ENCODE measurements at places on chromosomes 13 and 19.

DNA sequence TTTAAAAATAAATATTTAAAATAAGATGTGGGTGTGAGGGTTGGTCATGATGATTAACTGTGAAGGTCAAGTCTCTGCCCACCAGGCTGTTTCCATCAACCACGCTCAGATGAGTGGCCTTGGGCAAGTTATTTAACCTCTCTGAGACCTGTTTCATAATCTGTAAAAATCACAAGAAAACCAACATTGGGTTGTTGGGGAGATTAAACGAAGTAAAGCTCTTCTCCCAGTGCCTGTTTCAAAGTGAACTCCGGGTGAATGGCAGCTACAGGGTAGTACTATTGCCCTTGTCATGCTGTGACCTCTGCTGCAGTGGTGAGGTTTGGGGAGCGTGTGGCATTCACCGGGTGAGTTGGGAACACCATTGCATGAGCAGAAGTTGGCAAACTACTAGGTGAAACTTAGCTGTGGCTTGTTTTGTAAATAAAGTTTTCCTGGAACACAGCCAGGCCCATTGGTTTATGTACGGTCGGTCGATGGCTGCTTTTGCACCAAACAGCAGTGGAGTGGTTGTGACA is 153.2 kb downstream of the USP12 start:
- no peak for DNase-seq

DNA sequence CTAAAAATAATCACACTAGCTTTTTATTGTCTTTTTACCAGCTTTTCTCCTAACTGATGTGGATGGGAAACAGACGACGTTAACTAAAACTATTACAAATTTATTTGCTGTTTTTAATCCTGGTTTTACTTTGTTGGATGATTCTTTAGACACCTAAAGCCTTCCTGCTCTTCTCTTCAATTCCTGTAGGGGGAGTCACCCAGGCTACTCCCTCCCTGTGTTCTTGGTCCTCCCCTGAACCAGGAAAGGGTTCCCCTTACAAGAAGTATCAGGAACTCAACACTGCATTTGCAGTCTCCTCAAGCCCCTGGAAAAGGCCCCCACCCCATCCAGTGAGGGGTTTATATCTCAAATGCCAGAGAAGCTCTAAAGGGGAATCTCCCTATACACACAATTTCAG is 206.1 kb downstream of the SUCLA2 start:
- DNase-seq = no peak

DNA sequence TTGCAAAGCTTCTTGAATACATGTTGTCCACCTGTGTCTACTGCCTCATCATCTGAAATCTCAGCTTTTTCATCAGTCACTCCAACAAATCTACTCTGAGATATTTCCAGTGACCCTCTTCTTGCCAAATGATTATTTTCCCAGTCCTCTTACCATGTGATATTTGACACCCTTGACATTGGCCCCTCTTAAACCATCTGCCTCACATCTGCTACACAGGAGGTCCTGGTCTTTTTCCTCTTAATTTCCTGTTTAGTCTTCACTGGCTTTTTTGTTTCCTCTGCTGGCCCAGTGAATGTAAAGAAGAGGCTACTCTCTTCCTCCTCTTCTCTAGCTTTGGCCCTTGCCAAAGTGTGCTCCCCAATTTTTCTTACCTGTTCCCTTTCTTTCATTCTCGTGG is 218.7 kb downstream of the DNAJC15 start:
- no peak for DNase-seq

DNA sequence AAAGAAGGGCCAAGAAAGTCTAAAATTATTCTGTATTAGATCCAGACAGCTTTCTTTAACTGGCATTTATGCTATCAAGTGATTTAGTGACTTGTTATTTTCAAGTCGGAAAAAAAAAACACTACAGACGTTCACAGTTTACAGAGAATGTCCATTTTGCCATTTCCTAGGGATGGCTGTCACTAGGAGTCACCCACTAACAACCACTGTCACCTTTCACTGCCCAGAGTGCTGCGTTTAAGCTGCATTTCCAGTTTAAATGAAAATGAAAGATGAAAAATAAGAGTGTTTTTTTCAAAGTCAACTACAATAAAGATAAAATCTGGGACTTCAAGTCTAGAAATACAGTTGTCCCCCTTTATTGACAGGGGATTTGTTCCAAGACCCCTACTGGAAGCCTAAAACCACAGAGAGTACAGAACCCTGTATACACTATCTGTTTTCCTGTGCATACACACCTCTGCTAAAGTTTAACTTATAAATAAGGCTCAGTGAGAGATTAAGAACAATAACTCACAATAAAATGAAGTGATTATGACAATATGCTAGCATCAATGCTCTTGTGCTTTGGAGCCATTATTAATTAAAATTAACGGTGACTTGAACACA is 112.5 kb downstream of the SACS start:
- no peak for DNase-seq

DNA sequence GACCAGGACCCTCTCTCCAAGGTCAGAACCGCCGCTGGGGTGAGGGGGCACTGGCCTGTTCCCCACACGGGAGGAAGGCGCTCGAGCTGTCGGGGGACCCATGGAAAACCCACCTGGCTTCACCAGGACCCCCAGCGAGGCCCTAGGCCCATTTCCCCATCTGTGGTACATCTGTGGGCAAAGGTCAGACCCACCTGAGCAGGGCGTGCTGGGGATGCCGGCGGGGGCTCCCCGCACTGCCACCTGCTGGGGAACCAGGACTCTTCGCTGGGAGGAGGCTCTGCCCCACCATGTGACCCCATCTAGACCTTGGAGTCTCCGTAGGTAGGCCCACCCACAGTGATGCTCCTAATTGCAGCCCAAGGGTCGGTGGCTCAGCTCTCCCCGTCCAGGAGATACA is 511 bp downstream of the WDR88 start:
- no peak for DNase-seq

DNA sequence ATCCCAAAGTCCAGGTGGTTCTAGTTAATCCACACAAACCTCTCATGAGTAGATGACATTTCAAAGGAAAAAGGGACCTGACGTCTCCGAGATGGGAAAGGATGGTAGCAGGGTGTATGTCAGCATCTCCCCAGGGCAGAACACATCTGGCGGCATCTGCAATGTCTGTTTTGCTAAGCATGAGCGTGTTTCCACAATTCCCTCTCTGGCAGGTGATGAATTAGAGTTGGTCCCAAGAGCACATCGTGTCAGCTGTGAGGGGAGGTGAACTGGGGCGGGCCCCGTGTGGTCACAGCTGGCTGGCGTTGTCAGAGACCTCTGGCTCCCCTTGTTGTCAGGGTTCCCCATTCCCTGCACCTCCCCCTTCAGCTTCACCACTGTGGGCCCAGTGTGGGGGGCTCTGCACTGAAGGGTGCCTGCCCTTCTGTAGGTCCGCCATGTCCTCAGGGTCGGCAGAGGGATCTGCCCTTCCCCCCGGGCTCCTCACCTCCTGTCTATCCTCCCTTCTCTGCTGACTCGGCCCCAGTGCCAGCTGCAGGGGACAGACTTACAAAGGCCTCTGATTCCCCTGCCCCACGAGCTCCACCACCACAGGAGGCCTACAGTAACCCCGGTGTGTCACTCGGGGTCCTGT is 58.2 kb downstream of the CDADC1 start:
- no peak for DNase-seq

DNA sequence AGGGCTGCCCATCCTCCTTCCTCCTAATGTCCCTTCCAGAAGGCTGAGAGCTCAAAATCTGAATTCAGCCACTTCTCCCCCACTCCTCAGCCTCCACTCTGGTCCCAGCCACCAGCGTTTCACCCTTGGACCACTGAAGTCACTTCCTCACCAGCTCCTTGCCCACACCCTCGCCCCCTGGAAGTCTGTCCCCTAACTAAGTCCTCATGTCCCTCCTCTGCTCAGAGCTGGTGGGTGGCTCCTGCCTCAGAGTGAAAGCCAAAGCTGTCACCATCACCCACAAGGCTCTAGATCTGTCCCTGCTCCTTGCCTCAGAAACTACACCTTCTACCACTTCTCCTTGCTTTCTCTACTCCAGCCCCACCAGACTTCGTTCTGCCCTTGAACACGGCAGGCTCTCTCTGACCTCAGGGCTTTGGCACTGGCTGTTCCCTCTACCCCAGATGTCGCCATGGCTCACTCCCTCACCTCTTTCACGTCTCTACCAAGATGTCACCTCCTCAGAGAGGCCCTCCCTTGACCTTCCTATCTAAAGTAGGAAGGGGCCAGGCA is 1.7 kb downstream of the ERCC1 start:
- no peak for DNase-seq

GRCh38 chr13:36057547-36057946 is 73.6 kb downstream of the DCLK1 start:
- no peak for DNase-seq

DNA sequence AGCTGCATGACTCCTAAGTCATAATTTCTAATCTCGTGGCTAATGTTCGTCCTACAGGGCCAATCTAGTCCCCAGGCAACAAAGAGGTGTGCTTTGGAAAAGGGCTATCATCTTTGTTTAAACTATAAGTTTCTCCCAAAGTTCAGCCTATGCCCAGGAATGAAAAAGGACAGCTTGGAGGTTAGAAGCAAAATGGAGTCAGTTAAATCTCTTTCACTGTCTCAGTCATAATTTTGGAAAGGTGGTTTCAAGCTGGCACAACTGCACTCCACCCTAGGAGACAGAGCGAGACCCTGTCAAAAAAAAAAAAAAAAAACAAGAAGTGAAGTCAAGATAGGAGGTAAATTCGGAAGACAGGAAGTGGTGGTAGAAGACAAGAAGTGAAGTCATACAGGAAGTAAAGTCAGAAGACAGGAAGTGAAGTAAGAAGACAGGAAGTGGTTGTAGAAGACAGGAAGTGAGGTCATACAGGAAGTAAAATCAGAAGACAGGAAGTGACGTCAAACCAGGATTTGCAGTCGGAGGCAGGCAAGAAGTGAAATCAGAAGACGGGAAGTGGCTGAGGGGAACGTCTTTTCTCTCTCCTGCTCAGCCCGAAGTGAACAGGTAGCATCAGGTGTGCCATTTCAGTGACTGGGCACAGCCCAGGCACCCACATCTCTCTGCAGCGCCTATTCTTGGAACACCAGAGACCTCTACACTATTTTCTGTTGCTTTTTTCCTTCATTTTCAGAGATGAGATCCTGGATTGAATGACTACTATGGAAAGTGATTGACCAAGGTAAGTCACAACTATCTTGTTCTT is 32.2 kb downstream of the GP6 start:
- DNase-seq = peak; percentile 13

- DNase-seq = no peak
Observed at GRCh38 chr13:93361703-93362102, 135.1 kb downstream of the GPC6 start.

DNA sequence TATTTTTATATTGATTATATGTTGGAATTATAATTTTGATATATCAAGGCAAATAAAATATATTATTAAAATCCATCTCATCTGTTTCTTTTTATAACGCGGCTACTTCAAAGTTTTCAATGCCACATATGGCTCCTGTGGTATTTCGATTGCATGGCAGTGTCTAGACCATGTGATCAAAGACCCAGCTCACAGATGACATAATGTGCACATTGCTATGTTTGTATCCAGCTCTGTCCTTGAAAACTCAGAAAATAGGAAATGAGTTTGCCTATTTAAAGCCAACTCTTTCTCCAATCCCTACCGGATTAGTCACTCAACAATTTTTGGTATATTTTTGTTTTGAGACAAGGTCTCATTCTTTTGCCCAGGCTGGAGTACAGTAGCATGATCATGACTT is 26.2 kb downstream of the TMTC4 start:
- DNase-seq = no peak

GRCh38 chr13:102591988-102592781 is 4.6 kb upstream of the TPP2 start:
- DNase-seq = peak; percentile 84

- no peak for DNase-seq
Observed at GRCh38 chr13:34056733-34057258, 238.8 kb downstream of the RFC3 start.

DNA sequence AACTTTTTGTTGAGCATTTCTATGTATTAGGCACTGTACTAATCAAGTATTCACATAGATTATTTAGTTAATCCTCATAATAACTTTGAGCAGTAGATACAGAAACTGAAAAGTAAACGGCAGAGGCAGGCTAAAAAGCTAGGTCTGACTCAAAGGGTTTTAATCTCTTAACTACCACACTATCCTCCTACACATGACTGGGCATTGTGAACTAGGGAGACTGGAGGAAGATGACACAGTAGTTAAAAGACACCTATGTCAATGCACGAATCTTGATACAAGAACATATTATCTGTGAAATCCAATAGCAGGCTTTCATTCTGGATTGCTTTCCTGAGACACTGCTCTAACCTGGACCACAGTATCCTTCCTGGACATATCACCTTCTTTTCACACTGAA is 36.3 kb downstream of the MICU2 start:
- no peak for DNase-seq

DNA sequence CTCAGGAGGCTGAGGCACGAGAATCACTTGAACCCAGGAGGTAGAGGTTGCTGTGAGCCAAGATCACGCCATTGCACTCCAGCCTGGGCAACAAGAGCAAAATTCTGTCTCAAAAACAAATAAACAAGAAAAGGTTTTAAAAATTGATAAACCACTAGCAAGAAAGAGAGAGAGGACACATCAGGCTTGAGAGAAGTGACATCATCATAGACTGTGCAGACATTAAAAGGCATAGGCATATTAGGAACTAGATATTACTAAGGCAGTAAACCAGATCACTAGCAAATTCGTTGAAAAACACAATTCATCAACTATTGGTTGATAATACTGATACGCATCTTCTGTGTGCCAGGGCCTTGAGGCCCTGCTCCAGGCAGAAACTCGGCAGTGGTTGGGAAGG is 7.7 kb downstream of the A1BG start:
- no peak for DNase-seq

DNA sequence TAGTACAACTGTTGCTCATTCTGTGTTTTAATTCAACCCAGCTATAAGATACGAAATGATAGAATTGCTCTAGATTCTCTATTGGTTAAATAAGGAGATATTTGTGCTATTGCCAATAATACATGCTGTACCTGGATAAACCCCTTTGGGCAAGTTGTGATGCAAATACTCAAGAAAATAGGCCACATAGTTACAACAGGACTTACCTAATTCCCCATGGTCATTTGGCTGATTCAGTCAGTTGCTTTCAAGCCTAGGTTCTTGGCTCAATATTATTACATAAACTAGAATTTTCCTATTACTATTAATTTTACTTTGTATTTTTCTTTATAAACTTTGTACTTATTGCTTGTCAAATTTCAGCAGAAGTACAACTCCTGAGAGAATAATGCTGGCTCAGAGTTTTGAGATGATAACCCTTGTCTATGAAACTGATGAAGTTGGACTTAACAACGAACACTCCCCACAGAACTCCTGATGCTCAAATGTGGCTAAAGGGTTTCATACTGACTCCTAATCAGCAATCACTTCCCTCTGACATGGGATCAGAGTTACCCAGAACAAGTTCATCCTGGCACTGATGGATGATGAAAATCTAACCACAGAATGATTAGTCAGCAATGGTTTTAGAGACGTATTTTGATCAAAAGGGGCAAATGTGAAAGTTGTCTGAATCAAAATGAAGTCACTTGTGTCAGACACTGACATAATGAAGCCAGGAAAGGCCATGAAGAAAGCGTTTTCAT is 221.1 kb downstream of the ITGBL1 start:
- no peak for DNase-seq

DNA sequence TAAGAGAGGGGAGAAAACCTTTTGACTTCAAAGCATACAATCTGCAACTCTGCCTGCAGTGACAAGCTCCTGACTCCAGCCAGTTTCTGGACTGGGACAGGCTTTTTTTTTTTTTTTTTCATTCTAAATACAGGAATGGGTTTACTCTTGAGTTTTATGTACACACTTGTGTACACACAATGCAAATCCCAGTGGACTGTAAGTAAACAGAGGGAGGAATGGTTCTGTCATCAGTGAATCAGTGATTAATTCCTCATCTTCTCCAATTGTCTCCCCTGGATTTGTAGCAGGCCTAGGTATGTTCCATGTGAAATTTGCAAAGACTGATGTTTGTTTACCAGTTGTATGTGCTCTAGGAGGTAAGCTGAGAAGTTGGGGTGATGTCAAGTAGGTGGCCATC is 184.8 kb downstream of the SHISA2 start:
- no peak for DNase-seq
